ENCODE measurements at places on chromosomes 4 and X. TPM values are rescaled to one million over a fixed set of nuclear protein-coding genes. Genes with fewer than 3 reads are reported as not detected.

DNA sequence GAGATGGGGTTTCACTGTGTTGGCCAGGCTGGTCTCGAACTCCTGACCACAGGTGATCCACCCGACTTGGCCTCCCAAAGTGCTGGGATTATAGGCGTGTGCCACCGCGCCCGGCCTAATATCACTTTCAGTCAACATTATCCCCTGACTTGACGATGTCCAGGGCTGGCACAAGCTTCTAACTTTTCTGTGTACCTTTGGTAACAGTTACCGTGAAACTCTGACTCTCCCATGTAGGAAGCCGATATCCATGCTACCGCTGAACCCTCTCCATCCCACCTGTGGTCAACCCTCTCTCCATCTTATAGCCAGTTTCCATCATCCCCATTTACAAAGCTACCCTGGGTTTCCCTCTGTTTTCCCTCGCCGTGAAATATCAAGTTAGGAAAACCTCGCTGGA lies 77.5 kb downstream of the CRLF2 start:
- DNase-seq: no peak

The USP17L17 gene
- total RNA-seq: not detected

The BRS3 gene
- total RNA-seq: not detected

The ZNF185 gene
- 2.2 TPM for total RNA-seq

The CYTL1 gene
- 1.6 TPM for total RNA-seq

GRCh38 chr4:7524843-7525242 lies 90.1 kb upstream of the PSAPL1 start:
- no peak for DNase-seq

DNA sequence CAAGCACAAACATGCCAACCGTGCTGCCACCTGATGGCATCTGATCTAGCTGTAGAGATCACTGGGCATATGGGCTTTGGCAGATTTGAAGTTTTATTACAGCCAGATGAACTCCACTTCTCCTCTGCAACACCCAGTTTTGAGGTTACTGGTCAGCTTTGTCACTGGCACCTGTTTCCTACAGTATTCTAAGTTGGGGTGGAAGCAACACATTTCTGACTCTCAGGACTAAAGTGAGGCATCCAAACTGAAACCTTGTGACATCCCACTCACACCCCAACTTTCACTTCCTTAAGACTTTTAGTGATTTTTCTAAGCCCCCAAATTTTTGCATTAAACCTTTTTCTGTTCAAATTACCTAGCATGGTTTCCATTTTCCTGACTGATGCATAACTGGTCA lies 115.1 kb upstream of the PCDH18 start:
- DNase-seq: no peak

The MUC7 gene
- not detected for total RNA-seq

GRCh38 chrX:96004386-96004785 lies 680.3 kb upstream of the DIAPH2 start:
- DNase-seq: no peak

GRCh38 chr4:114694770-114695169 lies 96.2 kb downstream of the UGT8 start:
- no peak for DNase-seq

The TMSB15A gene
- not detected for total RNA-seq

The TEX13D gene
- total RNA-seq: not detected

The CDKL2 gene
- total RNA-seq: 0.79 TPM

The RHOH gene
- 216 TPM for total RNA-seq

- DNase-seq: no peak
Measured at GRCh38 chrX:24396931-24397279, 36.5 kb downstream of the SUPT20HL1 start.

The MAGEB10 gene
- total RNA-seq: not detected
